ENCODE measurements at places on chromosomes 3 and 15.

GRCh38 chr3:76083992-76084391 lies 298.6 kb upstream of the ZNF717 start:
- no peak for DNase-seq

- no peak for DNase-seq
These were observed 41.4 kb upstream of the SPATA12 start for GRCh38 chr3:57019057-57019456.

GRCh38 chr3:184789314-184789998 lies 22.5 kb upstream of the VPS8 start:
- peak; percentile 20 for DNase-seq

GRCh38 chr15:44097552-44097951 lies 97.5 kb downstream of the FRMD5 start:
- no peak for DNase-seq

DNA sequence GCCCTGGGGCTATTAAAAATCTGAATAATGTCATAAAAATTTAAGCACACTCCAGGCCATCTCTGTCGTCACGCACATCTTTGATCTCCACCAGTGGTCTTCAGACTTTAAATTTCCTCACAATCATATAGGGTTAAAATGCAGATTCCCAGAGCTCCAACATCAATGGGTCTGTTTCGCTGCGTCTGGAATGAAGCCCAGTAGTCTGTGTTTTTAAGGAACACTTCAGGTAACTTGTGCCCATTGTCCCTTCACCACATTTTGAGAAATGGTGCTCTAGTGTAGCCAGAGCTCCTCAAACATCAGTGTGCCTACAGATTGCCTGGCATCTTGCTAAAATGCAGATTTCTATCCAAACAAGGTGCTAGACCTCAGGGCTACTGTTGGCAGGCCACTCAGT lies 9.8 kb downstream of the SEMA6D start:
- DNase-seq = no peak

- DNase-seq = no peak
These were observed 34.1 kb downstream of the TM2D3 start for GRCh38 chr15:101618076-101618475.

DNA sequence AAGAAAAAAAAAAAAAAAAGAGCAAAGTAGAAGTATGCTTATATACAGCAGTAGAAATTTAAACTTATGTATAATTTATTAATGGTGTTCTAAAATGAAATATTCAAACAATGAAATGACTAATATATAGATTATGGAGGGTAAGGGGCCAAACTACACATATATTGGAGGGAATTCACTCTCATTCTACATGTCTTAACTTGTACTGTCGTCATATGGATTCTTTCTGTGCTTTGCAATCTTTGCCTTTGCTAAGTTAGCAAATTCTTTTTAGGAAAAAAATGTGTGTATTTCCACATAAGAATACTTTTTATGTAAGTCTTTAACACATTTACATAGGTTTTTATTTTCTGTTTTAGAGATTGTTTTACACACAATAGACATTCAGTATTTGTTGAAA lies 118.9 kb upstream of the MBNL1 start:
- DNase-seq = no peak

GRCh38 chr3:12822725-12823373 lies 18.5 kb downstream of the RPL32 start:
- DNase-seq = no peak

DNA sequence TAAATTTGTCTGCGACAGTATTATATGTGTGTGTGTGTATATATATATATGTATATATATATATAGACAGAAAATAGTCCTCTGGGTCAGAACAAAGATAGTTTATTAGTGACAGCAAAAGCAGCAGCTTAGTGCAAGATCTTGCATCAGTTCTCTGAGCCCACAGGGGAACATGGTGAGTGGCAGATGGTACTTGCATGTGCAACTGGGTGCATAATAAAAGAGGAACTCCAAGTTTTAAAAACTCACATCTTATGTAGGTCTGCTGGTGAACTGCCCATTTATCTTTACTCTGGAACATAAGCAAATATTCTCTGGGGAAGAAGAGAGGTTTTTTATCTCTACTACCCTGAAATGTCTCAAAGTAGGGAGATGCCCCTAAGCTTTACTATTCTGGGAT lies 276.4 kb downstream of the POLQ start:
- DNase-seq = no peak

- DNase-seq = no peak
These were observed 468.9 kb upstream of the WNT5A start for GRCh38 chr3:55955891-55956477.

GRCh38 chr3:30795176-30795575 lies 99.3 kb downstream of the GADL1 start:
- DNase-seq = no peak
